IPS DF 6.9 (cell line): ENCODE measurements at places on chromosomes 7 and 10.

- H3K4me1 ChIP-seq = no peaks in the 10 kb centered on the region
- H3K27me3 ChIP-seq = no peaks in the 10 kb centered on the region
- H3K4me3 ChIP-seq = no peak overlapping the region
- no peaks in the 10 kb centered on the region for H3K36me3 ChIP-seq
- DNase-seq = no peak
- H3K27ac ChIP-seq = no peak overlapping the region
Observed at GRCh38 chr7:137577184-137577583, 233.7 kb upstream of the PTN start.

DNA sequence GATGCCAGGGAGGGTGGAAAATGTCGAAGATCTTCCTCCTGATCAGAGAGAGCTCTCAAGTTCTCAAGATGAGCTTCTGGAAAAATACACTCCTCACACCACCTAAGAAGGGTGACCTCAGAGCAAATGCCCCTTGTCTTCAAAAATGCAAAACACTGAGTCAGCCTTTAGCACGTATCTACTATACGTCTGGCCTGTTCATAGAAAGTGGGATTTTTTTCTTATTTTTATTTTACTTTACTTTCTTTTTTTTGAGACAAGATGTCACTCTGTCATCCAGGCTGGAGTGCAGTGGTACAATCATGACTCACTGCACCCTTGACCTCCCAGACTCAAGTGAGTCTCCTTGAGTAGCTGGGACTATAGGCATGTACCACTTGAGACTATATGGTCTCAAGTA is 57.1 kb downstream of the AFAP1L2 start:
- H3K4me3 ChIP-seq = no peak overlapping the region
- H3K27me3 ChIP-seq = no peaks in the 10 kb centered on the region
- DNase-seq = no peak
- H3K36me3 ChIP-seq = no peaks in the 10 kb centered on the region
- H3K27ac ChIP-seq = no peak overlapping the region

GRCh38 chr7:33072471-33072870 is 9.9 kb upstream of the NT5C3A start:
- H3K27me3 ChIP-seq = no peaks in the 10 kb centered on the region
- H3K4me1 ChIP-seq = no peaks in the 10 kb centered on the region
- no peak overlapping the region for H3K4me3 ChIP-seq
- H3K36me3 ChIP-seq = no peaks in the 10 kb centered on the region
- DNase-seq = no peak
- H3K27ac ChIP-seq = no peak overlapping the region

- H3K27ac ChIP-seq = no peak overlapping the region
- H3K4me3 ChIP-seq = no peak overlapping the region
- DNase-seq = no peak
- no peaks in the 10 kb centered on the region for H3K36me3 ChIP-seq
Observed at GRCh38 chr7:143199040-143199439, 15.8 kb downstream of the TAS2R39 start.

- H3K4me3 ChIP-seq = no peak overlapping the region
- no peak overlapping the region for H3K27ac ChIP-seq
- H3K27me3 ChIP-seq = no peaks in the 10 kb centered on the region
- no peaks in the 10 kb centered on the region for H3K36me3 ChIP-seq
Observed at GRCh38 chr10:79335470-79336235, 11.6 kb upstream of the PPIF start.

DNA sequence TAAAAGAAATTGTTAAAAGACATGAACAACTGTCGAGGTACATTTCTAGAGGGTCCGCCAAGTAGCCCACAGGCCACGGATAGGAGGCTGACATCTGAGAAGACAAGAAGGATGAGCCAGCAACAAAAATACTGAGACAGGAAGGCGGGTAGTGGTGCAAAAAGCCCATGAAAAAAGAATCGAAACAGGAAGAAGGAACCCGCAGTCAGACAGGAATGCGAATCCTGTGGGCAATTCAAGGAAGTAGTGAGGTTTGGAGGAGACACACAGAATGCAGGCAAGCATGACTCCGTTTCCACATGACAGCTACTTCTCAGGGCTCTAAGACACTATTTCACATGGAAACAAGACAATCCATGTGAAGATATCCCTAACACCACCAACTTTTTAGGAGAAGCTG is 125.2 kb downstream of the DOCK4 start:
- no peak for DNase-seq
- H3K27ac ChIP-seq = no peak overlapping the region
- H3K4me1 ChIP-seq = 0 out of 2 replicates have a peak, but pooled peaks cover 5% of the 10 kb centered on the region

GRCh38 chr10:44647877-44648542 is 263.1 kb upstream of the CXCL12 start:
- H3K4me3 ChIP-seq = no peak overlapping the region
- no peaks in the 10 kb centered on the region for H3K36me3 ChIP-seq
- no peak for DNase-seq
- no peaks in the 10 kb centered on the region for H3K4me1 ChIP-seq

- no peaks in the 10 kb centered on the region for H3K27me3 ChIP-seq
- H3K4me1 ChIP-seq = no peaks in the 10 kb centered on the region
- DNase-seq = no peak
- no peaks in the 10 kb centered on the region for H3K36me3 ChIP-seq
- H3K4me3 ChIP-seq = no peak overlapping the region
Observed at GRCh38 chr10:111103196-111103840, 26.5 kb downstream of the ADRA2A start.

- no peaks in the 10 kb centered on the region for H3K36me3 ChIP-seq
- no peaks in the 10 kb centered on the region for H3K27me3 ChIP-seq
- no peak overlapping the region for H3K27ac ChIP-seq
- H3K4me1 ChIP-seq = no peaks in the 10 kb centered on the region
- no peak for DNase-seq
Observed at GRCh38 chr10:78746155-78746763, 322.5 kb upstream of the ZMIZ1 start.

DNA sequence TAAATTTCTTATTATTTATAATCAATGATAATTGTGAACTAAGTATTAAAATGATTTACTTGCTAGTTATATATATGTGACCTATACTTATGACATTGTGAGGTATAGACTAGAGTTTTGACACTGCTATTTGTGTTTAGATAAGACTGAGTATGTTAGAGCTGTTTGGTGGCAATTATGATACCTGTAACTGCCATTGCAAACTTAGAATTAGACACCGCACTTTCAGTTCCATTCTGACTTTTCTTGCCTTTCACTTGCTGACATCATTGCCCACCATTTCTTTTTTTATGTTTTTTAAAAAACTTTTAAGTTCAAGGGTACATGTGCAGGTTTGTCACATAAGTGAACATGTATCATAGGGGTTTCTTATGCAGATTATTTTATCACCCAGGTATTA is 214.5 kb downstream of the MBL2 start:
- no peaks in the 10 kb centered on the region for H3K36me3 ChIP-seq
- no peak overlapping the region for H3K4me3 ChIP-seq
- H3K27ac ChIP-seq = no peak overlapping the region
- no peak for DNase-seq
- no peaks in the 10 kb centered on the region for H3K4me1 ChIP-seq

- H3K27ac ChIP-seq = no peak overlapping the region
- no peaks in the 10 kb centered on the region for H3K27me3 ChIP-seq
- peaks cover 6% of the 10 kb centered on the region for H3K4me1 ChIP-seq
- no peak for DNase-seq
- H3K36me3 ChIP-seq = no peaks in the 10 kb centered on the region
- no peak overlapping the region for H3K4me3 ChIP-seq
Observed at GRCh38 chr10:29199941-29200679, 88.8 kb upstream of the LYZL1 start.

GRCh38 chr7:5700391-5700985 is 81.0 kb downstream of the RNF216 start:
- no peak for DNase-seq
- H3K27me3 ChIP-seq = no peaks in the 10 kb centered on the region
- H3K27ac ChIP-seq = no peak overlapping the region
- no peaks in the 10 kb centered on the region for H3K36me3 ChIP-seq
- H3K4me3 ChIP-seq = no peak overlapping the region

- H3K27me3 ChIP-seq = no peaks in the 10 kb centered on the region
- H3K4me3 ChIP-seq = no peak overlapping the region
- peaks cover 5% of the 10 kb centered on the region; the same call in 1 of the 2 replicates for H3K36me3 ChIP-seq
- no peaks in the 10 kb centered on the region for H3K4me1 ChIP-seq
- no peak for DNase-seq
Observed at GRCh38 chr7:134957005-134957404, 29.3 kb upstream of the AGBL3 start.

GRCh38 chr7:22728401-22729029 is 1.5 kb downstream of the IL6 start:
- H3K27me3 ChIP-seq = no peaks in the 10 kb centered on the region
- no peak overlapping the region for H3K27ac ChIP-seq
- no peak overlapping the region for H3K4me3 ChIP-seq
- no peak for DNase-seq
- peaks cover 5% of the 10 kb centered on the region; the same call in 1 of the 2 replicates for H3K4me1 ChIP-seq
- H3K36me3 ChIP-seq = no peaks in the 10 kb centered on the region

DNA sequence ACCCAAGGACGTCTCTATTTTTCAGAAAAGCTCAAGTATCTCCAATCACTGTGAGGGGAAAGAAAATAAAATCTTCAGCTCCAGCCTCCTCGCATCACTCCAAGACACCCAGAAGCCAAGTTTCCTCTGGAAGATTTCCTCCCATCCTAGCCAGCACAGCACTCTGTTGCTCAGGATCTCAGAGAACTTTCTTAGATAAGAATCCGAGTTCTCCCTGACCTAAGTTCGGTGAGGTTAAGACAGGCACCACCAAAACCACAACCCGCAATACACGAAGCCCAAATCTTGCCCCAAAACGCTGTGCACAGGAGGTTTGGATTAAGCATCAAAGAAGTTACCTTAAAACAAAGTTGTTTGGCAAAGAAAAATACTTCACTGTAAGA is 4.2 kb downstream of the FAM53B start:
- no peaks in the 10 kb centered on the region for H3K36me3 ChIP-seq
- H3K27ac ChIP-seq = no peak overlapping the region
- no peak for DNase-seq
- H3K4me3 ChIP-seq = no peak overlapping the region

DNA sequence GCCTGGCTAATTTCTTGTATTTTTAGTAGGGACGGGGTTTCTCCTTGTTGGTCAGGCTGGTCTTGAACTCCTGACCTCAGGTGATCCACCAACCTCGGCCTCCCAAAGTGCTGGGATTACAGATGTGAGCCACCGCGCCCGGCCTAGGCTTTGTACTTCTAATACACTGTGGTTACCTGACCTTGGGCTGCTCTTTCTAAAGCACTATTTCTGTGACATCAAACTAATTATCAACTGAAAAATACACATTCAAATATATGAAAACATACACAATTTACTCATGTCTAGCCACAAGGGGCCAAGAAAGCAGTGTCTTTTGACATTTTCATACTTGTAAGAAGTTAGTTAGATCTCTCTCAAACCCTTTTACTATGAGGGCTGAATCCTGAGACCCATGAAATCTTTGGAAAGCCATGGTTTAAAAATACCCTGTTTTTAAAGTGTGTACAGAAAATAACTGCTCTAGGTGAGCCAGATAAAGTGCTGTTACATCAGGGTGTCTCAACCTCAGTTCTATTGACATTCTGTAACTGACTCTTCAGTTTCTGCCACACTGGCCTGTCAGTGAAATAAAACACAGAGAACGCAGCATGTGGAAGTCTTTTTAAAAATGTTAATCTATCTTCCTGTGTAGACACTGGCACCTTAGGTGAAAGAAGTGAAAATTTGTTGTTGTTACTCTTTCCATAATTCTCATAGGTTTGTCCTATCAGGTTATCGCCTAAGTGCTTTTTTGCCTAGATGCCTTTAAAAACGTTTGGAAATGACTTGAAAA is 58.8 kb downstream of the CREM start:
- DNase-seq = no peak
- H3K4me1 ChIP-seq = no peaks in the 10 kb centered on the region
- no peak overlapping the region for H3K4me3 ChIP-seq

DNA sequence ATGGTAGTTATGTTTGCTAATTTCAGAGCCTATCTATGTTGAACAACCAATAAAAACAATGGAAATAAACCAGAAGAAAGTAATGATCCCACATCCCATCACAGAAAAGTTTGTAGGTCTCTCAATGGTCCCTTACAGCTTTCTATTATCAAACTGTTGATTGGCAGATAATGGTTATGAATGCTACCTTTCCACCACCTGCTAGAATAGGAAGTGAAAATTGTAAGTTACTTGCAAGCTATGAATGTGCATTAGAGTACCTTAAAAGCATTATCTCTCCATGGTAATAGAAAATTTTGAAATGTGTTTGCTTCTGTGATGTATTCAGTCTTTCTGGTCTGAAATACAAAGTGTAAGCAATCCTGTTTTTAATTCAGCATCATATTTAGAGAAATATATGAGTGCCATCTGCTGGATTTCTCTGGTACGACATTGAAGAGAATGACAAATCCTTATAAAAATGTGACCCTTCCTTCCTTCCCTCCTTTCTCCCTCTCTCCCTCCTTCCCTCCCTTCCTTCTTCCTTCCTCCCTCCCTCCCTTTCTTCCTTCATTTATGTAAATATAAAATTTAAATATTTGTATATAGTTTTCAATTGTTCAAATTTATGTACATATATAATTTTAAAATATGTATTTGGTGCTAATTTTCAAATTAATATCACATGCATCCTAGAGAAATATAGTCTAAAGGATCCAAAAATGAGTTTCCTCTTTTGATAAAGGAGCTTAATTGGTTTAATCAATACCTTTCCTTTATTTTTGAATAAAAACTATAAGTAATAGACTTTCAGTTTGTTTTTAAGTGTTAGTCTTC is 41.4 kb upstream of the PNLIPRP3 start:
- no peaks in the 10 kb centered on the region for H3K4me1 ChIP-seq
- no peaks in the 10 kb centered on the region for H3K36me3 ChIP-seq
- no peaks in the 10 kb centered on the region for H3K27me3 ChIP-seq
- no peak overlapping the region for H3K27ac ChIP-seq

GRCh38 chr7:41792120-41792519 is 89.2 kb upstream of the INHBA start:
- H3K4me1 ChIP-seq = no peaks in the 10 kb centered on the region; the same call in 1 of the 2 replicates
- no peaks in the 10 kb centered on the region for H3K27me3 ChIP-seq
- H3K27ac ChIP-seq = no peak overlapping the region

DNA sequence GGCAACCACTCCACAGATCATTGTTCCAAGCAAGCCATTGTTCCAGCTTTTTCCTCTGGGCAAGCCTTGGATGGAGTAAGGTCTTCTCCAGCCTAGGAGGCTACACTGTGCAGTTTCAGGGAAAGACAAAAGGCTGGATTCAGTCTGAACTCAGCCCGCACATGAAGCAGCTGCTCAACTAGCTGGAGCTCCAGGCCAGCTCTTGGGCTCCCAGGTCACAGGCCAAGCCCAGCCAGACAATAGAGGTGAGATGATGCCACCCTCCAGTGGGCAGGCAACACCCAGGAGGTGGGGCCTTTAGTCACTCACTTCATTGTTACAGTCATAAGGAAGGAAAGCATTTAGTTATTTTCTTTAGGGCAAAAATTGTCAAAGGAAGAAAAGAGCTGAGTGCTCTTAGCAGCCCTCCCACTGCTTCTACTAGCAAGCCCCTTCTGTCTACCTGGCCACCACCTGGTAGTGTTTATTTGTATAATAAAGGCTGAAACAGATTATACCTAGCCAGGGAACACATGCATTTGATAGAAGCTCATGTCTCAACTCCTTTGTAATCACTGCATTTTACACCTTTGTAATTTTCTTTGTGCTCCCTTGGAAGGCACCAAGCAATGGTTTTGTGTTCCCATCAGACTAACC is 253.4 kb downstream of the WDR11 start:
- no peak for DNase-seq
- peaks cover 5% of the 10 kb centered on the region; the same call in 1 of the 2 replicates for H3K4me1 ChIP-seq
- H3K4me3 ChIP-seq = no peak overlapping the region
- no peaks in the 10 kb centered on the region for H3K27me3 ChIP-seq

- H3K27me3 ChIP-seq = no peaks in the 10 kb centered on the region
- H3K27ac ChIP-seq = no peak overlapping the region
- no peak overlapping the region for H3K4me3 ChIP-seq
- H3K4me1 ChIP-seq = no peaks in the 10 kb centered on the region
Observed at GRCh38 chr7:94183289-94183749, 179.2 kb upstream of the BET1 start.
